ENCODE measurements at places on chromosomes 5 and 9.

GRCh38 chr5:151030379-151030778 lies 10.0 kb downstream of the GPX3 start:
- no peak for DNase-seq

DNA sequence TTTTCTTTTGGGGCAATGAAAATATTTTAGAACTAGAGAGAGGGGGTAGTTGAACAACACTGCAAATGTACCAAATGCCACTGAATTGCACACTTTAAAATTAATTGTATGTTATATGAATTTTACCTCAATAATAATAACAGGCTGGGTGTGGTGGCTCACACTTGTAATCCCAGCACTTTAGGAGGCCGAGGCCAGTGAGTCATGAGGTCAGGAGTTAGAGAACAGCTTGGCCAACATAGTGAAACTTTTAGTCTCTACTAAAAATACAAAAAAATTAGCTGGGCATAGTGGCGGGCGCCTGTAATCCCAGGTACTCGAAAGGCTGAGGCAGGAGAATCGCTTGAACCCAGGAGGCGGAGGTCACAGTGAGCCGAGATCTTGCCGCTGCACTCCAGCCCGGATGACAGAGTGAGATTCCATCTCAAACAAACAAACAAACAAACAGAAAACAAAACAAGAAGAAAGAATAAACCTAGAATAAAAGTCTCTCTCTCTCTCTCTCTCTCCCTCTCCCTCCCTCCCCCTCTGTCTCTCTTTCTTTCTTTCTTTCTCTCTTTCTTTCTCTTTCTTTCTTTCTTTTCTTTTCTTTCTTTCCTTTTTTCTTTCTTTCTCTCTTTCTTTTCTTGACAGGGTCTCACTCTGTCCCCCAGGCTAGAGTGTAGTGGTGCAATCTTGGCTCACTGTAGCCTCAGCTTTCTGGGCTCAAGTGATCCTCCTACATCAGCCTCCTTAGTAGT lies 91.1 kb downstream of the BASP1 start:
- DNase-seq = no peak

DNA sequence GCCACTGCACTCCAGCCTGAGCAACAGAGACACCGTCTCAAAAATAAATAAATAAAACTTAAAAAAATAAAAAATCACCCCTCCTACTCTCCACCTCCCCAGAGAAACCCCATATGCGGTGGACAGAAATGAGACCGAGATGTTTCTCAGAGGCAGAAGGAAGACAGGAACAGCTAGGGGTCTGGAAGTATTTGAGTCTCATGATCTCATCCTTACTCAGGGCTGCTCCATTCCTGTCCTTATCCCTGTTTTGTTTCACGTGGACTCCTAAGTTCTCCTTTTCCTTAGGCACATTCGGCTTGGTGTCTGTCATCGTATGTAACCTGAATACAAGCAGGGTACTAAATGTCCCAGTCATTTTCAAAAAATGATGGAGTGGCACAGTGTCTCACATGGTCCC lies 76.1 kb downstream of the C9orf50 start:
- no peak for DNase-seq

DNA sequence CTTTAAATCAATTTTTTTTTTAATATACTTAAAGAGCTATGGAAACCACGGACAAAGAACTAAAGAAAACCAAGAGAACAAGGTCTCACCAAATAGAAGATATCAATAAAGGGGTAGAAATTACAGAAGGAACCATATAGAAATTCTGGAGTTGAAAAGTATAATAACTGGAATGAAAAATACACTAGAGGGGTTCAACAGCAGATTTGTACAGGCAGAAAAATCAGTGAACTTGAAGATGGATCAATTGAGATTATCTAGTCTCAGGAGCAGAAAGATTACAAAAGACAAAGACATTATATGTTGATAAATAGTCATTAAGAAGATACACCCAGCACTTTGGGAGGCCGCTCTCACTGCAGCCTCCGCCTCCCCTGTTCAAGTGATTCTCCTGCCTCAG lies 56.1 kb downstream of the GAPVD1 start:
- DNase-seq = no peak

GRCh38 chr9:91865041-91865440 lies 85.0 kb downstream of the ROR2 start:
- no peak for DNase-seq

DNA sequence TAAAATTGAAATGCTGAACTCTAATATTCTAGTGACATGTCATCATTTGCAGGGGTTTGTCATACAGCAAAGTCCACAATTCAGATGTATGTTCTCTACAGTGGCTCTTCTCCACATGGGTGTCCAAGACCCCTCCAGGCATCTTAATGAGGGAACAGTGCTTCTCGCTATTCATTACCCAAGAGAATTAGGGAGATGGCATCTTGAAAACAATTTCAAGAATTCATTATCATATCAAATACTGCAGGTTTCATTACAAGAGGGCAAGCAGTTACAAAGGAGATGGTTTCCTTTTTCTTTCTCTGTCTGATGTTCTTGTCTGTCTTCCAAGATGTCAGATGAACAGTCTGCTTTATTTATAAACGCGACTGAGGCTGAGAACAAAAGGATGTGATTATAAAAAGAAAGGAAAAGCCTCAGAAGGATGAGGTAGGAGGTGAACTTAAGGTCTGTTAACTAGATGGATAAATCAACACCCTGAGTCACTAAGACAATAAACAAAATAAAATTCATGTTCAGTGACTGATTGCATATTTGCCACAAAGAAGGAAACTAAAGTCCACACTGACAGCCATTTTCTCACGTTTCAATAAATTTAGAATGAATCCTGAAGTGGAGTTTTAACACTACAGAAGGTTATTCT lies 326.7 kb upstream of the EFNA5 start:
- no peak for DNase-seq

DNA sequence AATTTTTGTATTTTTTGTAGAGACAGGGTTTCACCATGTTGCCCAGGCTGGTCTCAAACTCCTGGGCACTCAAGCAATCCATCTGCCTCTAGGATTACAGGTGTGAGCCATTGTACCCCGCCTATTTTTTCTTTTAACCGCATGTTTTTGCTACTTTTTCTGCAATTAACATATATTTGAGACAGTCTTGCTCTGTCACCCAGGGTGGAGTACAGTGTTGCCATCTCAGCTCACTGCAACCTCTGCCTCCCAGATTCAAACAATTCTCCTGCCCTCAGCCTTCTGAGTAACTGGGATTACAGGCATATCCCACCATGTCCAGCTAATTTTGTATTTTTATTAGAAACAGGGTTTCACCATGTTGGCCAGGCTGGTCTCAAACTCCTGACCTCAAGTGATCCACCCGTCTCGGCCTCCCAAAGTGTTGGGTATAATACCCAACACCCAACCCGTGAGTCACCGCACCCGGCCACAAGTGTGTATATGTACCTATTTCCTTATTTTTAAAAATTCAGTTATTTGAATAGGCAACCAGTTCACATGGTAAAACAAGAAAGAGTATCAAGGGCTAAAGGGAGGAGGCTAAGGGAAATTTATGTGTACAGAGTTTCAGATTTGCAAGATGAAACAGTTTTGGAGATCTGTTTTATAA lies 13.3 kb downstream of the PHAX start:
- DNase-seq = no peak

DNA sequence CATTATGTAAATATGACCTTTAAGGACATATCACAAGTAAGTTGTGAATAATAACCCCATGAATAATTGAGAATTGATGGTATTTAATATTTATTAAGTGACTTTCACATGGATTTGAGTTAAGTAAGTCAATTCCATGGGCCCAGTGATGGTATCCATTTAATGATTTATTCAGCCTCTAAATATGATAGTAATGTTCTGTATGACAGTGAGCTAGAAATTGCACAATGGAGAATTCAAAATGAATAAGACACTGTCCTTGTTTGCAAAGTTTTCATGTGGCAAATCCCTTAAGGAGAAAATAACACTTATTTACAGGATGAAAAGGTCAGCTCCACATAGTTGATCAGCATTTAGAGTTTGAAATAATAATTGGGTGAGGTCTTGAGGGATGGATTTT lies 160.7 kb downstream of the PDE4D start:
- no peak for DNase-seq

DNA sequence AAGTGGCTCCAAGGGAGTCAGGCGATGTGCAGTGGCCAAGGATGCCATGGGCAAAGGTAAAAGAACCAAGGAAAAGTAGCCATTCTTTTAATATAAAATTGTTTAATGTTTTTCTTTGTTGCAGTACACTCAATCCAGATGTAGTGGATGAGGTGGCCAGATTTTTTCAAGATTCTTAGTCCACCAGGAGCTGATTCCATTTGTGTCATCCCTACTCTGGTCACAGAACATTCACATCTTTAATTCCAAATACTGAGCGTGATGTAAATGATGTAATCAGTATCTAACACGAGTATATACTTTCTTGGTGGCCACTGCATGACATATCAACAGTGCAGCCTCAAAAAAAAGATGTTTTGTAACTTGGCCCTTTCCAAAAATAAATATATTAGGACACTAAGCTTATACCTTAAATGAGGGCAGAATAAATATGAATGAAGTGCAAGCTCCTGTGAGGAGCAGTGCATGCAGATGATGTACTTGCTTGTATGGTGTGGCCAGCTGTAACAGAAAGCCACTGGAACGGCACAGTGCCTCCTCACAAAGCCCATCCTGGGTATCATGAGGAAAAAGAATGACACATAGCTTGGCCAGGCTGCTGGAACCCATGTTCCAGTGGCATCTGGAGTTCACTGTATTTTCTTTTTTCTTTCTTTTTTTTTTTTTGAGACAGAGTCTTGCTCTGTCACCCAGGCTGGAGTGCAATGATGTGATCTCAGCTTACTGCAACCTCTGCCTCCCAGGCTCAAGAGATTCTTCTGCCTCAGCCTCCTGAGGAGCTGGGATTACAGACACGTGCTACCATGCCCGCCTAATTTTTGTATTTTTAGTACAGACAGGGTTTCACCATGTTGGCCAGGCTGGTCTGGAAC lies 6.5 kb upstream of the SPATA24 start:
- no peak for DNase-seq

DNA sequence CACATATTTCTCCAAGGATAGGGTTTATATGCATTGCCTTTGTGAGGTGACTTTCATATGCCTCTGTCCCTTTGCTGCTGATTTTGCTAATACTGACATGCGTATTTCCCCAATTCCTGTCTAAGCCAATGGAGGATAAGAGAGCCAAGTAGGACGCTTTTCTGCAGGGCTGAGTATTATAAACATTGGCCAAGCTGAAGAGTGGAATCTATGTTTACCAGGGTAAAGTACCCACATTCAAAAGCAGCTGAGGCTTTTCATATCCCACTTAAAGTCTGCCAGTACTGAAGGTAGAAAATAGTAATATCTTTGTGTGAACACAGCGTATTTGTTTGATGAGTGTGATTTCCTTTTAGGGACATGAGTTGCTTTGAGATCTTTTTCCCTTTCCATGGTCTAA lies 128.8 kb upstream of the GPR151 start:
- no peak for DNase-seq

GRCh38 chr5:176414704-176415103 lies 1.6 kb downstream of the CLTB start:
- DNase-seq = no peak

DNA sequence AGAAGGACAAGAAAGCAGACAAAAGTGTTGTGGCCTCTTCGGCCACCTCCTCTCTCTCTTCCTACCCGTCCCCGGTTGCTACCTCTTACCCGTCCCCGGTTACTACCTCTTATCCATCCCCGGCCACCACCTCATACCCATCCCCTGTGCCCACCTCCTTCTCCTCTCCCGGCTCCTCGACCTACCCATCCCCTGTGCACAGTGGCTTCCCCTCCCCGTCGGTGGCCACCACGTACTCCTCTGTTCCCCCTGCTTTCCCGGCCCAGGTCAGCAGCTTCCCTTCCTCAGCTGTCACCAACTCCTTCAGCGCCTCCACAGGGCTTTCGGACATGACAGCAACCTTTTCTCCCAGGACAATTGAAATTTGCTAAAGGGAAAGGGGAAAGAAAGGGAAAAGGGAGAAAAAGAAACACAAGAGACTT lies 2.4 kb downstream of the EGR1 start:
- DNase-seq = no peak

DNA sequence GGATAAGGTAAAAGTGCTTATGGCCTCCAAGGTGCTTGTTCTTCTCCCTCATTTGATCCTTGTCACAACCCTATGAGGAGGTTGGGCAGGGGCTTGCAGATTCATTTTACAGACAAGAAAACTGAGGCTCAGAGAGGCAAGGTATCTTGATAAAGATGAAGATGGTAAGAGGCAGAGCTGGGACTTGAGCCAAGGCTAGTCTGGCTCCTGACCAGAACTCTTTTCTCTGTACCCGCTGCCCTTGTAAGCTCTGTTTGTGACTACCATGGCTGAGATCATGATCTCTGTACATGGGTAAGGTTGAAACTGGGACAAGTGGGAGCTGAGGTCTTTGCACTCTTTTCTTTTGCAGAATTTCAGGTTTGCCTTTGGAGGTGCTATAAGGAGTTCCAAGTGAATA lies 33.6 kb downstream of the SEC61B start:
- DNase-seq = no peak

DNA sequence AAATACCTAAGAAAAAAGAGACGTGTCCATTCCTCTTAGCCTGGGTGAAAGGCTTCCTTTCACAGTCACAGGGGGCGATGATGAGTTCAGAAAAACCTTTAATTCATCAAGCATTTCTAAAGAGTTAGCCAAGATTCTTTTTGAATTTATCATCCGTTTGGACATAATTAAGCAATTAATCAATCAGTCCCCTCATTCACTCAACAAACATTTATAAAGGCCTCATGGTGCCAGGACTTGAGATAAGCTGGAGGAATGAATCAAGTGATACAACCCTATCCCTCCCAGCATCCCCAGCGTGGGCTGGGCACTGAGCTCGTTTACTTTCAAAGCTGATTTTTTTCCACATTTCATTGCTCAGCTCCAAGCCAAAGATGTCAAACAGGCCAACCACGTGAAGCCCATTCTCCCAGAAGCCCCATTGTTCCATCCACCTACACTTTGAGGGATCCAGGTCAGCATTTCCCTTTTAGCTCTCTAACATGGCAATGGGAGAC lies 140.5 kb downstream of the SLIT3 start:
- DNase-seq = no peak

GRCh38 chr5:142871363-142872193 lies 101.4 kb downstream of the ARHGAP26 start:
- DNase-seq = no peak

DNA sequence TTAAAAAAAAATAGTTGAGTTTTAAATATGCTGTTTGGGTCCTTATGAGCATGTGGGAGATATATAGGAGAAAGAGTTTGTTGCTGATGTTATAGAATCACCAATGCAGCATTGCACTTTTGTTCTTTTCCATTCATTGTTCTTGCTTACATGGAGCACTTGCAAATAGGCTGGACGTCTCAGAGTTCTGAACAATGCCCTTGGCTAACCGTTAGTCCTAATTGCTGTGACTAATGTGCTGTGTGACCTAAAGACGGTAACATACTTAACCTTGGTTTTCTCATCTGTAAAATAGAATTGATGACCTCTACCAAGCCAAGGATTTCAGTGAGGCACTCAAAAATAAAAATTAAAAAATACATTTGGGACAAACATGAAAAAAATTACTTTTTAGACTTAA lies 29.8 kb downstream of the PIK3R1 start:
- DNase-seq = no peak

Data from activated T-helper 1 cell treated with anti-CD3 and anti-CD28 coated beads, Interleukin-2, amount 50 U/mL, for 16 hours (primary cell).